ENCODE measurements at places on chromosomes 7 and 10. TPM values are rescaled to one million over a fixed set of nuclear protein-coding genes. Genes with fewer than 3 reads are reported as not detected.
A peak's percentile ranks its signal among the peaks of the same experiment; 100 is the strongest.

The TMEM184A gene
- polyA plus RNA-seq = 0.56 TPM

The HOXA6 gene
- 0.71 TPM for polyA plus RNA-seq

DNA sequence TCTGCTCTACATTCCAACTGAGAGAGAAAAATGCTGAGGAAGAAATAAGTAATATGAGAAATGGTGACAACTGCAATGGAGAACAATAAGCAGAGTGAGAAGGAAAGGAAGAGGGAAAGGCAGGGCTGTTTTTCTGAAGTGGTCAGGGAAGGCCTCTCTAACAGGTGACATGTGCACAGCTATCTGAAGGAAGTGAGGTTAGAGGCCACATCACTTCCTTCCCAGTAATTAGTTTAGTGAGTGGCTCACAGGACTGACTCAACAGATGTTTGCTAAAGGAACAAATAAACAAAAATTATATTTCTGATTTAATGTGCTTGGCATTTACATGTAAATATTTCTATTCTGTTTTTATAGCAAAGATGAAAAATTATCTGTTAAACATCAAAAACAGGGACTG is 77.9 kb downstream of the ARHGAP21 start:
- no peak for DNase-seq

DNA sequence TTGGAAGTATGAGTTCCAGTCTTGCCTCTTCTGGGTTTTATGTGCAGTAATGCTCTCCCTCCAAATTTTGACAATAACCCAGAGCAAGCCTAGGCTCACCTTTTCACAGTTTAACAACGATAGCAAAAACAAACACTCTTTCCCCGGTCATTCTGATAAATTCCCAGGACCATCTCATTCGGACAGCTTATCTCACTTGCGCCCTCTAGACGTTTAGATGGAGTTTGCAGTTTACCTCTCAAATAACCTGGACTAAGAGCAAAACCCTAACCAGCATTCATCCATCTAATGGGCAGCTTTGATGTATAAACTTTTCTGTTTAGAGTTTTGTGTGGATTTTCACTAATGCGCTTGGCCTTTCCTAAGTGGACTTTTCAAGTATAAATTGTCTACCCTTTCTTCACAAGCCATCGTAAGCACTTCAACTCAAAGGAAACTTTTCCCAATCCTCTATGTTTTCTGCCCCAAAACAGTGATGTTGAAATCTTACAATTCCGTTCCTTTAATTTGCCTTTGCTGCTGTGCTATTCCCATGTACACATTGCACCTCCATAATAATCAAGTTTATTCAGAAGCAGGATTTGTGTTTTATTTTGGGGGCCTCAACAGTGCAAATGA is 114.9 kb downstream of the HDAC9 start:
- peak; percentile 9 for DNase-seq

DNA sequence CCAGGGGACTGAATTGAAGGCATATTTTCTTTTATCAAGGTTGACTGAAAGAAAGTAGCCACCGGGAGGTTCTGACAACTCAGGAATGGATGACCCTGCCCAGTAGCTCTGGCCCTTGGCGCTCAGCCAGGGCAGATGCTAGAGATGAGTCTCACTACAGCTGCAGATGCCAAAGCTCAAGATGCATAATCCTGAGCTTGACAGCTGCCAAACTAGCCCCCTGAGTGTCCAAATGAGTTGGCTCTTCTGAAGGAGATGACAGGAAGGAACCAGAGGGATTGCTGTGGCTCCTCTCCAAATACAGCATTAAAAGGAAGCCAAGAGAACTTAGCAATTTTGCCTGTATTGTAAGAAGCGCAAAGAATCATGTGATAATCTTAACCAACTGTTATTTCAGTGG is 78.4 kb downstream of the NXPH1 start:
- DNase-seq = peak; percentile 75

Data from muscle of back (tissue), 13 donors.